ENCODE measurements at places on chromosomes 16 and 17.

DNA sequence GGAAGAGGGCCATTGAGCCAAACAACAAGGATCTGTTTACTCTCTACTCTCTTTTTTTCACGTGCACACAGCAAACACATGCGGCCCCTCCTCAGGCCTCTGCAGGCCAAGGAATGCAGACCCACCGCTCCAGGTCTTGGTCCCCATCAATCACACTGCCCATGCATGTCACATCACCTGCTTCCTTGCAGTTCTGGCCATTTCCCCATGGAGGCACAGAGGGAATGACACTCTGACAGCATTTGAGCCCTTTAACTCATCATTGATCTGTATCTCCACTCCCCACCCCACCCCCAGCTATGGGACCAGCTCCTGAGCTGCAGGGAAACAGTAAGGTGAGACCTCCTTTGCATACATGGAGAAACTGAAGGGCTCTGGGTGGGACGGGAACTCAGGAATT is 45.9 kb upstream of the MEIOC start:
- DNase-seq: no peak

- DNase-seq: peak; percentile 50
Observed at GRCh38 chr17:43021741-43022512, at the start of gene VAT1. VAT1 (minus strand) TSS chr17:43022385; CDS start chr17:43022322, 63 bp downstream.

GRCh38 chr17:78366109-78366848 is 6.4 kb upstream of the SOCS3 start:
- no peak for DNase-seq

DNA sequence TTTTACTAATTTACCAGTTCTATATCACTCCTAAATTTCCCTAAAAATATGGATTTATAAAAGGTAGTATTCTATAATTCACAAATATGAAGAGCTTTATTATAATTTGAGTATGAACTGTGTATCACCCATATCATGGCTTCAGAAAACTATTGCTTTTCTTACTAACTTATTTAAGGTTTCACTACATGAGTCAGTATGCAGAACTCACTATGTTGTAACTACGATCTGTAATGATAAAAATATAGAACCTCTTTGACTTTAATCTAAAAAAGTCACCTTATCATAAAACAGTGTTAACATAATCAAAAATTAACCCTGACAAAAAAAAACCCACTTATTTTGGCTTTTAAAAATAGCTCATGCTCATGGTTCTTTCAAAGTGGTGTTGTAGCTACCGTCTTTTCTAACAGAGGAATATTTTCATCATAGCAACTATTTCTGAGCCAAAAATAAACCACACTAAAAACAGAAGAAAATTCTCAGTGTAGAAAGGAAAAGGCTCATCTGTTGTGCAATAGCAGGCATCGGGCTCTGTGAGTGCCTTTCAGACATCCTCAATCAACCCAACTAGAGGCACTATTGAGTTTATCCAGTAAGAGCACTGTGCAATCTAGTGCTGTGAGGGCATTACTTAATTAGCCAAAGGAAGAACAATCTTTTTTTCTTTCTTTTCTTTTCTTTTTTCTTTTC is 42.1 kb downstream of the ITGAM start:
- peak; percentile 11 for DNase-seq
